Activated CD4-positive, CD25-positive, alpha-beta regulatory T cell treated with anti-CD3 and anti-CD28 coated beads, Interleukin-2, amount 50 U/mL, for 24 hours (primary cell): ENCODE measurements at places on chromosomes 4 and X.

DNA sequence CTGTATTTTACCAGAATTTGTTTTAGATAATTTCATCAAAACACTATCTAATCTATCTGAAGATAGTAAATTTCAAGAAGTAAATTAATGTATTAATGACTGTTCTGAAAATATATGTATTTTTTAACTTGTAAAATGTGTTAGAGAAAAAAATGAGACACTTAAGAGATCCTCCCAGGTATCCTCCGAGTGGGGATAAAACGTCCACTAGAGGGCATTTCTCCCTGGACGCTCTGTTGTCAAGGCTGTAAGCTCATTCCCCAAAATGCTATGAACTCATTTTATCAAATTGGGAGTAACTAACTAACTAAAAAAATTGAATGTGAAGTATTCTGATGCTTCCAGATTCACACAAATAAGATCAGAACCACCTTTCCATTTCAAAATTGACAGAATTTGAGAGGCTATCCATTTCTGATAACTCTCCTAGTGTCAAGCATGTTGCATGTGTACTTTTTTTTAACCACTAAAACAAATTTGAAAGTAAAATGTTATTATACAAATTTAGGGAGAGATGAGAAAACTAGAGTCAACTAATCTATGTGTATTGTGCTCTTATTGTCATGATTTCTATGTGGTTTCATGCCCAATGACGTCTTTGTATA, 337.3 kb upstream of the HS3ST1 start:
- no peak for ATAC-seq

- no peak for ATAC-seq
Observed at GRCh38 chrX:110442635-110443034, 84.0 kb downstream of the RTL9 start.

DNA sequence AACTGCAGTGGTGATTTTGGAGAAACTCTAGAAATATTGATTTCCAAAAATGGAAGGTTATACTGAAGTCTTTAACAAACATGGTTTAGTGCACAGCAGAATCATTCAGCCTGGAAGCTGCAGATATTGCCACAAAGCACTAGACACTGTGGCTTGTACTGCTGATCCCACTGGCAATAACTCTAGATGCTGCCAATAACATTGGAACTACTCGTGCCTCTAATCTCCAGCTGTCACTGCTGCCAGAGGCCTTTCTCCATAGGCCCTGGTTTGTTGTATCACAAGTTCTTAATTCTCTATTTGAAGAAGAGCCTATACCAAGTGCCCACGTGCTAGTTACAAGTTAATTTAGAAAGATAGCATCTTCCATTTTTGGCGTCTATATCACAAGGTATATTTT, 19.3 kb downstream of the DMP1 start:
- no peak for ATAC-seq

- ATAC-seq = no peak
Observed at GRCh38 chrX:112687189-112687691, 7.5 kb upstream of the LHFPL1 start.

DNA sequence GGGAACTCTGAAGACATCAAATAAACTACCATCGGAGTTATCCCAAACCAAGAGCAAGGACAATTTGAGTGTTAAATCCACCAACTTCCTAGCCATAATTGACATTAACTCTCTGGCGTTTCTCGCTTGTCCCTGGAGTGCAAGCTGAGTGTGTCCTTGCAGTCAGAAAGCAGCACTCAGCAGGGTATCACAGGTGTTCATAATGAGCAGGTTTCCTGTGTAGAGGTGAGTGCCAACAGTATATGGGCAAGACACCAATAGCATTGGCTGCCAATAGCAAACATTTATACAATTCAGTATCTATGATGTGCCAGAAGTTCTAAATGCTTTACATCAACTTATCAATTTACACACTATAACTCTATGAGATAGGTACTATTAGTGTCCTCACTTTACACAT, 11.2 kb downstream of the BLTP1 start:
- no peak for ATAC-seq

DNA sequence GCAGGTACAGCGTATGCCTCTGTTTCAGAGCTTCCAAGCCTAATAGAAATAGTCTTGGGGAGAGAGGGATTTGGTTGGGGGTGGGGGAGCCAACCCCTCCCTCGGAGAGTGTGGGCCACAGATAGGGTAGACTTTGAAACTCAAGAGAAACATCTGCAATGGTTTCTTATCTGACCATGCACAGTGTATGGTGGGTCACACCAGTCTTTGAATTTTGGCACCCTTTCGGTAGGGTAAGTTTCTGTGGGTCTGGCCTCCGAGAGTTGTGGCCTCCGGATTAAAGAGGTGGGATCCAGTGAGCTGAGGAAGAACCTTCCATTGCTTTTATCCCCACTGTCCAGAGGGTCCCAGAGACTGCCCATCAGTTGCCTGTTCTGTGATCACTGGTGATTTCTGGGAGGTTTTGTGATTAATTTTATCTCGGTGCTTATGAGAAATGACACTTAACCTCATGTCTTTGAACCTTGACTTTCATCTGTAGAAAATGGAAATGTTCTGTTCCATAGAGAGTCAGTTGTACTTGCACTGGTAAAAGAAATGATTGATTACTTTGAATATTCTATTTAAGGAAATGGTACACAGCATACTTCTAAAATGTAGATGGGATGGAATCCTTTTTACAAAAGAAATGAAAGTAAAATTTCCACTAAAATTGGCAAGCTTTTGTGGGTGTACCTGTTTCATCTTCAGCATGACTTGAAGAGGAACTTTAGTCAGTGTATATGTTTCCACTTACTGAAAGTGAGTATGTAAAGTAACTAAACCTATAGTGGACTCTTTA, 62.7 kb downstream of the TMEM131L start:
- peak; percentile 68 for ATAC-seq

DNA sequence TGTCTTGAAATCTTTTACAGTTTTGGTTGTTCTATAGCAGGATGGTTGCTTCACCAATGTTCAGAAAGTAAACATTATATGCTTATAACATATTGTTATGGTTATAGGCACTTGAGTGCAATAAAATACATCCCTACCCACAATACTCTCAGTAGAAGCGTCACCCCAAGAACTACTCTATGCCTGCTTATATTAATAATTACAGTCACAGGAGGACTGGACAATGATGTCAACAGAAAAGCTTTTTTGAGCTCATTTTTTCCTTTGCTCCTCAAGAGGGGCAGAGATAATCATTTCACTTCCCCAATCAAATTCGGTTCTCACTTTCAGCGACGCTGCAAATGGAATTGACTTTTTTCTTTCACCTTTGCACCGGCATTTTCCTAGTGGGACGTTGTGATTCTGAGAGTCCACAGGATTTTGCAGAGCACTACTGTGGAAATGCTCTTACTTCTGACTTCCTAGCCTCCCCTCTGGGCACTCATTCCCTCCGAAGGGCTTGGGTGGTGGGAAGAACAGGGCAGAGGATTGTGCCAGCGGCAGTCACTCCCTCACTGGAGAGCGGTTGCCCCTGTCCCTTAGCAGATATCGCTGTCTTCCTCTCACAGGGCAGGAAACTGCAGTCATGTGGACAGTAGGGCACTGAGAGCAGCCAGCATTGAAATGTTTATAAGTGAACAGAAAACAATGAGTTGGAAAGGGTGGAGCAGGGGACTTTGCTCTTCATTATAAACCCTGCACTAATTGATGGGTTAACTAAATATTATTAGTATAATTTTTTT, 24.9 kb upstream of the SGMS2 start:
- ATAC-seq = no peak

GRCh38 chr4:177791188-177791587, 349.0 kb upstream of the AGA start:
- no peak for ATAC-seq

DNA sequence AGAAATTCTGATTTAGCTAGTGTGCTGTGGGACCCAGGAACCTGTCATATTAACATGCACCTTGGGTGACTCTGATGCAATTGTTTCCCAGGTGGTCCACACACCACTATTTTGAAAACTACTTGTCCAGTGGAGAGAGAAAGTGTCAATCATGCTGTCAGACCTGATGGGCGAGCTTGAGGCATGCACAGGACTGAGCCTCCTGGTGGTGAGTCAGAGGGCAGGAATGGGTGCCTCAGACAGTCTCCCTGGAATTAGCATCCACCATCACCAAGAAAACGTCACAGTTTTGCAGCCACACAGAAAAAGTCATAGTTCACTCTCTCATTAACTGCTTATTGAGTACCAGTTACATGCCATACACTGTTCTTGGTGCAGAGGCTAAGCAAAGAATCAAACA, 181.8 kb upstream of the MAOA start:
- ATAC-seq = no peak

- ATAC-seq = no peak
Observed at GRCh38 chr4:40600850-40601249, 28.8 kb downstream of the RBM47 start.

DNA sequence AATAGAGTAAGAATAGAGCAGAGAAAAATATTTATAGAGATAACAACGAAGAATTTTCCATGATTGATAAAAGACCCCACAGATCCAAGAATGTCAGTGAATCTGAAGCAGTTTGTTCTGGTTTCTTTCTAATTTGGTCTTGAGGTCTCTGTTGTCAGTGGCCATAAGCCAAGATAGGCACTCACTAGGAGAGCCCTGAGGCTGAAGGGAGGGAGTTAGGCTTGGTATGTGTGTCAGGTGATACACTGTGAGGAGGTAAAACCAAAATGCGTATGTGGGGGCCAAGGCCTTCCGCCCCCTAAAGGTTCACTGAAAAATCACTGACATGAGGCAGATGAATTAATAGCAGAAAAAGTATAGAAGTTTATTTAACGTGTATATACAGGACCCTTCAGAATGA, 382.3 kb upstream of the HTR2C start:
- no peak for ATAC-seq

DNA sequence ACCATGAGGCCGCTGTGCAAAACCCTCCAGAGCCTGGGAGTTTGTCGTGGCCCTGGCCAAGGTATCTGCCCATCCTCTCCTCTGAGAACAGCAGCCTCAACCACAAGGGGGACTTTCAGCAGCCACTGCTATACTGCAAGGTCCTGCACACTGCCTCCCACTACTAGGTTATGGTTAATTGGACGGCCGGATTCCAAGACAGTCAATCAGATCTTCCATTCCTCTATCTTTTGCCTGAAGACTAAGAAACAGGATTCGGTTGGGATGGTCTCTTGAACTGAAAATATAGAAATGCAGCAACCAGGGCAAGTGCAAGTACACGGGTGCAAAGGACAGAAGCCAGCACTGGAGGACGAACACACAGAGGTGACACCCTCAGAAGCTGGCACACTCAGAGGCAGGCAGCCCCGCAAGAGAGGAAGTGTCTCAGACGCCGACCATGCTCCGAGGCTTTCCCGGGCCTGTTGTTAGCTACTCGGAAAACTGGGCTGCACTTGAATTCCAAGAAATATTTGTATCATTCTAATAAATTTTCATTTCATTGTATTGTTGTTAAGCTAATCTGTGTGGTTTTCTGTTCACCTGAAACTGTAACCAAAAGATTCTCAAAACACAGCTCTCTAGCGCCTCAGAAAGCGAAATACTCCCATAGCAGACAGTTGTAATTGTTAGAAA, 63.3 kb downstream of the AFAP1 start:
- ATAC-seq = peak; percentile 87

DNA sequence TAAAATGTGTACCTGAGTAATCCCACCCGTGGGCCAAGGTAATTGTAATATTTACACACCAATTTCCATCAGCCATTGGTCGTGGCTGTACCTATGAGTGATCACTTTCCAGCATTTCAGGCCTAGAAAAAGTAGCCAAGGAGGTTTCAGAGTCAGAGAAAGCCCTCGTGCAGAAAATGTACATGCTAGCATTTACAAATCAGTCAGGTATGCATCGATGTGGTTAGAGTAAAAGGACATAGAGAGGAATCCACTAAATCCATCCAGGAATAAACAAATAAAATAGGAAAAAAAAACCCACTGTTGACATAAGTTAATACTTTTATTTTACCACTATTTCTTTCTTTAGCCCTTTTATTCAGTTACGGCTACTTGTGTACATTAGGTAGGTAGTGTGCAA, 256.8 kb downstream of the TRIML1 start:
- ATAC-seq = no peak

DNA sequence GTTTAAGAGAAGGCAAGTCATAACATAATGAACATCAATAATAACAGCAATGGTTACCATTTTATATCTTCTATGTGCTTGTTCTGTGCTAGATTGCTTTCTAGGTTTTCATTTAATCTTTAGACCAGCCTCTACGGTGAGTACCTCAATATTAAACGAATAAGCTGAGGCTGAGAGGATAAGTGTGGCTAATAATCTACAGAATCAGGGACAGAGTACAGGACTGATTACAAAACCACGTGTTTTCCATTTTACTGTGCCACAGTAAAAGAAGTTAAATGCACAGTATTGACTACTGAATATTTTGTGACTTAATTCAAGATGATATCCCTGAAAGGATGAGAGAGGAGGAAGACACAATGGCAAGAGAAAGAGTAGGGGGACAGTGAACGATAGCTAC, 56.3 kb downstream of the HUWE1 start:
- no peak for ATAC-seq

DNA sequence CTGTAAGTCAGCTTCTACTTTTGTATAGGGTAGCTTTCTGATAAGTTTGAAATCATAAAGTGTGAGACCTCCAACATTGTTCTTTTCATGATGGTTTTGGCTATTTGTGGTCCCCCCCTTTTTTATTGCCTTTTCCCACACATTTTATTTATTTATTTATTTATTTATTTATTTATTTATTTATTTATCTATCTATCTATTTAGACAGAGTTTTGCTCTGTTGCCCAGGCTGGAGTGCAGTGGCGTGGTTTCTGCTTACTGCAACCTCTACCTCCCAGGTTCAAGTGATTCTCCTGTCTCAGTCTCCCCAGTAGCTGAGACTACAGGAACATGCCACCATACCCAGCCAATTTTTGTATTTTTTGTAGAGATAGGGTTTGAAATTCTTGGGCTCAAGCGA, 9.7 kb upstream of the MTHFD2L start:
- ATAC-seq = no peak

DNA sequence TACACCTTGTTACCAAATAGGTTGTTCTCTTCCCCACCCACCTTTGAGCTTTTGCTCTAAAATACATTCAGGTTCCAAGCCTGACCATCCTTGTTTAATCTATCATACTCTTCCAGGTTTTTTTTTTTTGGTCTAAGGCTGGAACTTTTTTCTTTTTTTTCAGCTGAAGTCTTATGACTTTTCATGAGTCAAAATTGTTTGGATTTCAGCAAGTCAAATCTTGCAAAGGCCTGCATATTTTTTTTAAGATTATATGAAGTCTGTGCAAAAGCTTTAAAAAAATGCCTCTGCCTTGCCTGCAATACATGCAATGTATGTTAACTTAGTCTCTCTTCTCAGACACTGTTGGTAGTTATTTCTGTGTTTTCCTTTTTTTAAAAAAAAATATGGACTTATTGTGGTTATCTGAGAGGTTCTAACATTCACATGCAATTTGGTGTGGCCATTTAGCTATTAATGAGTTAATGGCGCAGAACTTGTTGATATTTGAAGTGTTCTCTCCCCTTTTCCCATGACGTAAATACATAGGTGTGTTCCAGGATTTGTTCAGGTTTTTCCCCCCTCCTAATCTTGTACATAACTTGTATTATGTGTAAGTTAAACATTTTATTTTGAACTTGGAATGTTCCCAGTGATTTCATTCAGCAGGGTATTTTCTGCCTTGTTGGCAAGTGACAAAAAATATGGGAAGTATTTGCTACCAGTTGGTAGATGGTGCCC, 58.7 kb downstream of the CCKAR start:
- ATAC-seq = no peak
